CD4-positive, alpha-beta T cell (primary cell): ENCODE measurements at places on chromosomes 11 and 22.

- H3K4me1 ChIP-seq, result peaks cover 6% of the 10 kb centered on the region
- H3K4me3 ChIP-seq, result peak overlapping the region; percentile 85
- peak overlapping the region; percentile 84 for H3K27ac ChIP-seq
- peak; percentile 83 for DNase-seq
- H3K27me3 ChIP-seq, result no peaks in the 10 kb centered on the region
Observed at GRCh38 chr11:14500181-14500651, 605 bp upstream of the COPB1 start.

DNA sequence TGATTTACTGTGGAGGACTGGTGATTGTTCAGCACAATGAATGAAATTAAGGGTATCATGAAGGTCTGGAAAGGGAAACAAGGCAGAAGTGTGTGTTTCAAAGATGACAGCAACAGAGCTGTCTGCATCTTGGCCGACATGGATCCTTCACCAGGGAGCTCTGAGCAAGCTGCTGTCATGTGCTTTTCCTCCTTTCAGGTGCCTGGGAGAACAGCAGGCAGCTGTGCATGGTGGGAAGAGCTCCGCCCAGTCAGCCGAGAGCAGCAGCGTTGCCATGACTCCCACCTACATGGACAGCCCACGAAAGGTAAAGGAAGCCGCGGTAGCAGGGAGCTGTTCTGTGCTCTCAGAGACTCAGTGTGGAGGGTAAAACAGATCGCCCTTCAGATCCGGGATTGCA, 87.1 kb upstream of the YWHAH start:
- H3K27ac ChIP-seq, result no peak overlapping the region
- no peaks in the 10 kb centered on the region for H3K27me3 ChIP-seq
- H3K4me1 ChIP-seq, result no peaks in the 10 kb centered on the region
- H3K4me3 ChIP-seq, result no peak overlapping the region
- DNase-seq, result no peak
- H3K36me3 ChIP-seq, result peaks cover 32% of the 10 kb centered on the region

DNA sequence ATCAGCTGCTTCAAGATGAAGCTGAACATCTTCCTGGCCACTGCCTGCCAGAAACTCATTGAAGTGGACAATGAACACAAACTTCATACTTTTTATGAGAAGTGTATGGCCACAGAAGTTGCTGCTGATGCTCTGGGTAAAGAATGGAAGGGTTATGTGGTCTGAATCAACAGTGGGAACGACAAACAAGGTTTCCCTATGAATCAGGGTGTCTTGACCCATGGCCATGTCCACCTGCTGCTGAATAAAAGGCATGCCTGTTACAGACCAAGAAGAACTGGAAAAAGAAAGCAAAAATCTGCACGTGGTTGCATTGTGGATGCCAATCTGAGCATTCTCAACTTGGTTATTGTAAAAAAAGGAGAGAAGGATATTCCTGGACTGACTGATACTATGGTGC, 22.2 kb upstream of the BIRC3 start:
- H3K36me3 ChIP-seq, result no peaks in the 10 kb centered on the region
- no peak overlapping the region for H3K4me3 ChIP-seq
- DNase-seq, result no peak
- H3K4me1 ChIP-seq, result peaks cover 14% of the 10 kb centered on the region

GRCh38 chr11:119194811-119195440, 9.7 kb downstream of the NHERF4 start:
- H3K4me3 ChIP-seq, result no peak overlapping the region
- no peaks in the 10 kb centered on the region for H3K36me3 ChIP-seq
- H3K4me1 ChIP-seq, result no peaks in the 10 kb centered on the region
- no peak overlapping the region for H3K27ac ChIP-seq
- DNase-seq, result no peak

DNA sequence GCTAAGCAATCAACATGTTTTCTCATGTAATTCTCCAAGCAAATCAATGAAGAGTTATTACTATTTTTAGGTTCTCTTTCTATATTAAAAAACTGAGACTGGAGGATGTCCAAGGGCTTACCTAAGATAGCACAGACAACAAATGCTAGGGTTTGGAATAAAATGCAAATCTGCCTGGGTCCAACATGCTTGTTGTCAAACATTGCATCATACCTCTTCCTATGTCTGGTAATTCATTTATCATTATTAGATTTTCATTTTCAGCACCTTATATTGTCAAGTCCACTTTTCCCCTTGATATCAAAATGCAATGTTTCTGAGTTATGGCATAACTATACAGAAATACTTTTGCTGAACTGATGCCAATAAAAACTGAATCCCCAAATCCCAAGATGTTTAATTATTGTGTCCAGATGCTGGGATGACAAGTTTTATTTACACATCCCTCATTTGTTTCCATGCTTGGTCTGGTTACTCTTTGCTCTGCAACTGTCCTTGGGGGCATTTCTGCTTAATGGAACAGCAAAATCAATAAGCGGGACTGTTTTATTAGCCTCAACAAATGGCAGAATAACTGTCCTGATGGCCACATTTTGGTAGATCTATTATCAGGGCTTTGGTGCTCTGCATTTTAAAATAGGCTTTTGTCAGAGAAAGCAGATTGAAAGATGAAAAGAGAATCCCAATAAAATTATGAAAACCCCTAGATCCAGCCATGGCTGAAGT, 86.0 kb downstream of the C11orf87 start:
- no peak overlapping the region for H3K27ac ChIP-seq
- no peaks in the 10 kb centered on the region for H3K27me3 ChIP-seq
- no peaks in the 10 kb centered on the region for H3K4me1 ChIP-seq
- no peak for DNase-seq
- no peak overlapping the region for H3K4me3 ChIP-seq

- no peak overlapping the region for H3K27ac ChIP-seq
- H3K36me3 ChIP-seq, result no peaks in the 10 kb centered on the region
- H3K4me3 ChIP-seq, result no peak overlapping the region
- H3K4me1 ChIP-seq, result no peaks in the 10 kb centered on the region
- no peaks in the 10 kb centered on the region for H3K27me3 ChIP-seq
Observed at GRCh38 chr11:36757075-36757474, 159.0 kb upstream of the RAG2 start.

DNA sequence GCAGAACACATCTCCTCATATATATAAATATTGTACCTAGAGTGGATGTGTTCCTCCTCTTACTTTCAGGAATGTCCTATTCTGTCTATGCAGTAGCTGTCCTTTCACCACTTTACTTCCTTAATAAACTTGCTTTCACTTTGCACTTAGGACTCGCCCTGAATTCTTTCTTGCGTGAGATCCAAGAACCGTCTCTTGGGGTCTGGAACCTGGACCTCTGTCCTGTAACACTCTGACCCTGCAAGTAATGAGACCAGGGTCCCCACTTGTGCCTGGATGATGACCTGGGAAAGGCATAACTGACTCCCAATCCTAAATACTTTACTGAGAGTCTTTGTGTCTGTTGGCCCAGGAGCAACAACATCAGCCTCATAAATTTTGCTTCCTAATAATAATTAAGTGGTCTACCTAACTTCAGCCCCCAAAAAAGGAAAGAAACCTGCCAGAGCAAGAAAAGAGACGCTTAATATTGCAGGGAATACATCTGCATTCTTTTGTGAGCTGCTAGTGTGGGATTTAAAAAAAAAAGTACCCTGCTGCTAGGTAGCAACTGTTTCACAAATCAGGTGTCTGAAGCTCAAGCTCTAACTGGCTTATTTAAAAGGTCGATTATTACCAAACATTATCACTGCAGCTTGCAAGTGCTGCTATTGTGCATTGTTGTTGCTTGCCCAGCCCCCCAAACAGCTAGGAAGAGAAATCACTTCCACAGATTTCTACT, 69.3 kb downstream of the FAM168A start:
- no peak for DNase-seq
- H3K4me3 ChIP-seq, result no peak overlapping the region
- no peaks in the 10 kb centered on the region for H3K4me1 ChIP-seq
- no peaks in the 10 kb centered on the region for H3K27me3 ChIP-seq
- H3K27ac ChIP-seq, result no peak overlapping the region
- H3K36me3 ChIP-seq, result no peaks in the 10 kb centered on the region

DNA sequence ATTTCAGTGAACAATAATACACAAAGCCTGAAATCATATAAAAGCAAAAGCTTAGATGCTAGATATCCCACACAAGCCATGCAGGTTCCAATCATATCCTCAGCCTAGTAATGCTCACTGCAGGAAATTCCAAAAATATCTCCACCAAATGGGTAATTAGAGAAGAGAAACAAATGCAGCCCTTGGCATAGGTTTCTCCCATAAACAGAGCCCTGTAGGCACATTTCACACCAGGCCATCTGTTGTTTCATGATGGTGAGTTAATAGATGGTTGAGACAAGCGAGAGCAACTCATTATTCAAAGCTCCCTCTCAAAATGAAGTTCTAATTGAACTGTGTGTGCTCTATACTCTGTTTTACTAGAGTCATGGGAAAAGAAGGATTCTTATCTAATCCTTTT, 154.6 kb upstream of the TRPC6 start:
- no peak for DNase-seq
- no peaks in the 10 kb centered on the region for H3K27me3 ChIP-seq
- no peaks in the 10 kb centered on the region for H3K4me1 ChIP-seq
- H3K4me3 ChIP-seq, result no peak overlapping the region

GRCh38 chr11:2074266-2074825, 64.8 kb downstream of the IGF2 start:
- DNase-seq, result no peak
- no peaks in the 10 kb centered on the region for H3K36me3 ChIP-seq
- H3K4me3 ChIP-seq, result no peak overlapping the region
- peaks cover 6% of the 10 kb centered on the region for H3K4me1 ChIP-seq
- no peak overlapping the region for H3K27ac ChIP-seq
- peaks cover 3% of the 10 kb centered on the region for H3K27me3 ChIP-seq

GRCh38 chr11:72452495-72452894, 18.2 kb upstream of the CLPB start:
- no peak for DNase-seq
- no peak overlapping the region for H3K4me3 ChIP-seq
- no peak overlapping the region for H3K27ac ChIP-seq

DNA sequence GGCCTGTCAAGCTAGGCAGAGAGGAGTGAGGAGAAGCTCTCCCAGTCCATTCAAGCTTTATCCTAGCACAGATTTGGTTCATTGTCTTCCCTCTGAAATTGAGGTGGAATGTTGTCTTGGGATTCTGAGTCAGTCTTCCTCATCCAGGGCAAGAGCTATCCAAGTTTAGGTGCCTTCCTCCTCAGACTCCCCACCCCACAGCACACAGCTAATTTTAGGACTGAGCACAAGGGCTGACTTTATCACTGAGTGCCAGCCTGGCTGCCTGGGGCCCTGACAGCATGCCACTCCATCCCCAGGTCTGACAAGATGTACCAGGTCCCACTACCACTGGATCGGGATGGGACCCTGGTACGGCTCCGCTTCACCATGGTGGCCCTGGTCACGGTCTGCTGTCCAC, 2.6 kb downstream of the PGAP2 start:
- DNase-seq, result no peak
- H3K36me3 ChIP-seq, result no peaks in the 10 kb centered on the region
- H3K4me3 ChIP-seq, result no peak overlapping the region
- H3K4me1 ChIP-seq, result peaks cover 21% of the 10 kb centered on the region
- no peak overlapping the region for H3K27ac ChIP-seq

- no peak for DNase-seq
- no peak overlapping the region for H3K4me3 ChIP-seq
- peaks cover 13% of the 10 kb centered on the region for H3K36me3 ChIP-seq
- H3K27ac ChIP-seq, result no peak overlapping the region
- H3K27me3 ChIP-seq, result no peaks in the 10 kb centered on the region
- peaks cover 7% of the 10 kb centered on the region for H3K4me1 ChIP-seq
Observed at GRCh38 chr22:26556904-26557303, 33.0 kb downstream of the TPST2 start.

DNA sequence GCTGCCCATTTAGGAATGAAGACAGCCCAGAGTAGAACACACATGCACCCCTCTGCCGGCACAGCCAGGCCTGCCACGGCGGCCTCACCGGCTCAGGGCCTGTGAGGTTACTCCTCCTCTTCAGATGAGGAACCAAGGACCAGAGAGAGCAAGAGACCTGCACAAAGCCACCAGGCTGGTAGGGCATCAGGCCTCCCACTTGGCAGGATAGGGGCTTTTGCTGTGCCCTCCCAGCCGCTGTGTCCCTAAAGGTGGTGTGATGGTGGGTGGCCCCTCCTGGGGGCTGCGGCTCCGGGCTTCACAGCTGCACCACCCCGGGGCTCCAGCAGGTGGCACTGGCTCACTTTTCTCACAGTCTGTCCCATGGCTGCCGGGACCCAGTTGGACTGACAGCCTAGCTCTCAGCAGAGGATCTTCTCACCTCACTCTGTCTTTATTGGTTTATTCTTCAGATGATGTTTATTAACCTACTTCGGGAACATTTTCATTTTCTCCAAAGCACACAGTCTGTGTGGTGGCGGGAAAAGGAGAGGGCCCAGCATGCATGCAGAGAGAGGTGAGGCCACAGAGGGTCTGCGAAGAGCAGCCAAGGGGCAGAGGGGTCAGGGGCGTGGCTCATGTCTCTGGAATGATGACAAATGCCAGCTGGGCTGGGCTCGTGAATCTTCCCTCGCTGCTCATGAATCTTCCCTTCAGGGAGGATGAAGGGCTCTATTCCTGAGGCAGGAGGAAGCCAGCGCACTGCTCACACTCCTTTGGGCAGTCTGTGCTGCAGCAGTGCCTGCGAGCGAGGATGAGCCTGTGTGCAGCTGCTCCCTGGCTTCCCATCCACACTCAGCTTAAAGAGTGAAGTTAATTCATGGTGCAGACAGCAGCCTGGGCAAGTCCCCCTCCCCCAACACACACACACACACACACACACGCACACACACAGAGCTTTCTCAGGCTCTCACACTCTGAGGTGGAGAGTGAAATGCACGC, 101.1 kb upstream of the PITPNB start:
- H3K36me3 ChIP-seq, result no peaks in the 10 kb centered on the region
- H3K27me3 ChIP-seq, result no peaks in the 10 kb centered on the region
- no peak overlapping the region for H3K4me3 ChIP-seq

DNA sequence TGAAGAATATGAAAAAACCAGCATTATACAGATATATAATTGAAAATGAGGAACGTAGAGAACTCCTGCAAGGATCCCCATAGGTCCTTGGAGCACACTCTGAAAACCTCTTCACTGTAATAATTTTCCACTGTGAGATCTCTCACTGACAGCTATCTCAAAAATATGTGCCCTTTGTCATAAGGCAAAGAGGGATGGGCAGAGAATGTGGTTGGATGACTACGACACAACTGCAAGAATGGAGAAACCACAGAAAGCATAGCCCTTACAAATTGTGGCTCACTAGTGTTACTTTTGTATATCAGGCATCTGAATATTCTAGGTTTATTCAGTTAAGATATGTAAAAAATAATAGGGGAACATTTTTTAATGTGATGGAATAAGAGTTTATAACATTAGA, 7.9 kb upstream of the CTSC start:
- H3K4me1 ChIP-seq, result no peaks in the 10 kb centered on the region
- H3K27ac ChIP-seq, result no peak overlapping the region
- no peaks in the 10 kb centered on the region for H3K36me3 ChIP-seq
- H3K27me3 ChIP-seq, result no peaks in the 10 kb centered on the region

GRCh38 chr11:18330921-18331320, 8.6 kb downstream of the GTF2H1 start:
- H3K4me3 ChIP-seq, result peak overlapping the region; percentile 21
- H3K27me3 ChIP-seq, result no peaks in the 10 kb centered on the region
- no peak for DNase-seq
- no peak overlapping the region for H3K27ac ChIP-seq
- peaks cover 53% of the 10 kb centered on the region for H3K36me3 ChIP-seq
- peaks cover 34% of the 10 kb centered on the region for H3K4me1 ChIP-seq
